ENCODE measurements at places on chromosomes 1 and 21.

GRCh38 chr1:58290685-58291372 is 255.7 kb downstream of the OMA1 start:
- DNase-seq = no peak

GRCh38 chr1:100065183-100065968 is 67.4 kb downstream of the SASS6 start:
- DNase-seq = no peak

DNA sequence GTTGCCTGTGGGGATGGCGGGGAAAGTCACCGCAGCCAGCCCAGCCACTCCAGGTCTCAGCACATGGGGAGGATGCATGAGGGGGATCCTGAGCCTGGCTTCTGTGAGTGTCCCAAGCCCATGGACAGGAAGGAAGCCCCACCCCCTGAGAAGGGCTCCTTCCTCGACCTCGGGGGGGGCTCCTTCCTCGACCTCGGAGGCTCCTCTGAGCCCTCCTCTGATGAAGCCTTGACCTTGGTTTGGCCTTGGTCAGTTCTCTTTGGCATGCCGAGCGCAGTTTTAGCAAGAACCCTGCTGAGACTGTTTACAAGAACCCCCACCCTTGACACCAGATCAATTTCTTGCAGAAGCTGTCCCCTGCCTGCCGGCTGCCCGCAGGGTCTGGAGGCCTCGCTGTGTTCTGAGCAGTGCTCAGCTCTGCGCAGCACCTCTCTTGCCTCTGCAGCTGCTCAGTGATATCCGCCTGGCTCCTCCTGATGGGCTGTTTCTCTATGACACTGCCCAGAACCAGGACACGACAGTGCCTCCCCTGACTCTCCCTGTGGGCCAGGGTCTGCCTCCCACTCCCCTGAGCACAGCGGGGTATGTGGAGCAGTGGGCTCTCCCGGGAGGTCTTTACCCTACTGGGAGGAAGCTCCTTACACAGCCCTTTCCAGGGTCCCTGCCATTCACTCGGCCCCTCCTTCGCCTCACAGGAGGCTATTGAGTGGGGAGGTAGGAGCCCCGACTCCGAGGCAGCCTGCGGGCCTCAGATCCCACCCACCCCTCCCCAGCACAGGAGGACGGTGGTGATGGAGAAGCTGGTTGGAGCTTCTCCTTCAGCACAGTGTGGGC is 15.4 kb downstream of the ACTRT2 start:
- DNase-seq = no peak

DNA sequence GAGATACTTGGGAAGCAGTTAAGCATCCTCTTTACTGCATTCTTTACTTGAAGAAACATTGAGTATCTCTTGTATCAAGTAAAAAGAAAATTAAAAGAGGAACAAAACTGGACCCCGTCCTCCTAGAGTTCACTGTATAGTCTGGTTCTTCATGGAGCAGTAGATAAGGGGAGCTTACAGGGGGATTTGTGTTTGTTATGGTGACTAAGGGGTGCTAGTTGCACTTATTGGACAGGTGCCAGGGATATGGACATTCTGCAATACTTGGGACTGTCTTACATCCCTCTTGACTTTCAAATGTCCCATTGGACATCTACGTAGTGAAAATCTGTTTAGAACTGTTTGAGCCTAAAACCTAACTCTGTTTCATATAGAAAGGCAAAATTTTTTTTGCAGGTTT is 67.2 kb downstream of the ALG14 start:
- no peak for DNase-seq

DNA sequence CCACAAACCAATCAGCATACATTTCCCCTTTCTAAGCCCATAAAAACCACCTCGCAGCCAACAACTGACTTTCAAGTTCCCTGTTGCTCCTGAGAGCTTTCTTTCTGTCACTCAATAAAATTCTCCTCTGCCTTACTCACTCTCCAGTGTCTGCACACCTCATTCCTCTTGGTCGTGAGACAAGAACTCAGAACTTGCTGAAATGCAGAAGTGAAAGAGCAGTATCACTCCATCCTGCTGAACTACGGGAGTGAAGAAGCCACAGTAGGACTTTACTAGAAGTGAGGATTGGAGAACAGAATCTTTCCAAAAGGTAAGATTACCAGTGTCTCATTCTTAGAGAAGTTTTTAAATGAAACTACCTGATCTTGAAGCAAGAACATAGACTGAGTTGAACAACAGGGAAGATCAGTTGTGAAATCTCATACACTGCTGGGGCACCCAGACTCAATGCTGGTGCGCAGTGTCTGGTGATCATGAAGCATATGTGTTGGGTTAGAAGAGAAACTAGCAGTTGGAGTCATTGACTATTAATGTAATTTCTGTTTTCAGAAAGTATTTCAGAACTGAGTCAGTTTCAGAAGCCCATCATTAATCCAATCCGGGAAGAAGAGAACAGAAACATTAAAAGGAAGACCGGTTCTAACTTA is 726.9 kb upstream of the TMPRSS15 start:
- DNase-seq = no peak

GRCh38 chr1:16021681-16022080 is at the start of gene CLCNKA:
Gene CLCNKA (plus strand): TSS chr1:16022036. CDS start chr1:16022620, 584 bp downstream.
- no peak for DNase-seq

GRCh38 chr21:26374817-26375216 is 198.3 kb downstream of the CYYR1 start:
- no peak for DNase-seq

- DNase-seq = no peak
These were observed 37.8 kb downstream of the PLEKHO1 start for GRCh38 chr1:150187560-150187931.

- no peak for DNase-seq
These were observed 29.2 kb downstream of the CEP104 start for GRCh38 chr1:3827813-3828307.

GRCh38 chr21:17690078-17690494 is 77.4 kb upstream of the BTG3 start:
- DNase-seq = no peak

GRCh38 chr1:52544665-52545525 is 8.0 kb downstream of the TUT4 start:
- DNase-seq = no peak

DNA sequence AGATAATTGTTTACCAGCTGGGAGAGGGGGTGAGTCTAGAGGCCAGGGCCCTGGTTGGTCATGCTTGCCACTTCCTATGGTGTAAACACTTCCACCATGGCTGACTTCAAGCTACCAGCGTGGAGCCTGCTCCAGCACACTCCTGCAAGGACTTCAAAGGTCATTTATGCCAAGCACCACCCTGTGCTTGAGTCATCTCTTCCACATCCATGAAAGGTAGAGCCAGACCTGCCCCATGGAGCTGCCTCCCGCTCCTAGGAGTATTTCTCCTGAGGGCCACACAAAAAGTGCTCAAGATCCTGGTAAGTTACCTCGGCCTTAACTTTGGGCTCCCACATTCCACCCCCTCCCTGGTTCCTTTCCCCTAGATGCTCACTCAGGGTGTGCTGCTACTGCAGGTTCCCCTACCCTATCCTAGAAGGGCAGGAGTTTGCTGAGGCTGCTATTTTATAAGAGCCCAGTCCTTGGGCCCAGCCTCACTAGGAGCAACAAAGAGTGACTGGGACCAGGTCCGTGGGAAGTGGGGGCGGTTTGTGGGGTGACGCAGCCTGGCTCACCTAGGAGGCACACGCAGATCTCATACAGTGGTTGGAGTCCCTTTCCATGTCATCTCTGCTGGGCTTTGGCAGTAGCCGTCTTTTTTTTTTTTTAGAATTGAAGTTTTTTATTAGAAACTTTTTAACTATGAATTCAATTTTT is 2.4 kb downstream of the RAB7B start:
- no peak for DNase-seq

GRCh38 chr1:157238585-157238984 is 100.4 kb upstream of the ETV3 start:
- DNase-seq = no peak

- DNase-seq = no peak
These were observed 88.0 kb upstream of the ADAR start for GRCh38 chr1:154695985-154696384.

DNA sequence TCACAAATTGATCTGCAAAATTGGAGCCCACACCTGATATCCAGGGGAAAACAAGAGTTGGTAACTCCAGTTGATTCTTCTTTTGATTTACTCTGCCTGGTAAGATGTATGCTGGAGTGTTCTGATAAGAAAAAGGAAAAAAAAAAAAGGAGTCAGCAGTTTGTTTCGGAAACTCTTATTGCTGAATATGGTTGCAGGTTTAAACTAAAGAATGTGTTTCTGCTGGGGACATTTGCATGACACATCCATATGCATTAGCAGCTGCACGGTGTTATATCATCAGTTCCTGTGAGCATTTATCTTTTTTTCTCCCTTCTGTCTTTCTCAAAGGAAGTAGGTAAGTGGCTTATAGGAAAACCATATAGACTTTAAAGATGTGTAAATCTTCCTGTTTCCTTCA is 418.5 kb upstream of the ESRRG start:
- no peak for DNase-seq

DNA sequence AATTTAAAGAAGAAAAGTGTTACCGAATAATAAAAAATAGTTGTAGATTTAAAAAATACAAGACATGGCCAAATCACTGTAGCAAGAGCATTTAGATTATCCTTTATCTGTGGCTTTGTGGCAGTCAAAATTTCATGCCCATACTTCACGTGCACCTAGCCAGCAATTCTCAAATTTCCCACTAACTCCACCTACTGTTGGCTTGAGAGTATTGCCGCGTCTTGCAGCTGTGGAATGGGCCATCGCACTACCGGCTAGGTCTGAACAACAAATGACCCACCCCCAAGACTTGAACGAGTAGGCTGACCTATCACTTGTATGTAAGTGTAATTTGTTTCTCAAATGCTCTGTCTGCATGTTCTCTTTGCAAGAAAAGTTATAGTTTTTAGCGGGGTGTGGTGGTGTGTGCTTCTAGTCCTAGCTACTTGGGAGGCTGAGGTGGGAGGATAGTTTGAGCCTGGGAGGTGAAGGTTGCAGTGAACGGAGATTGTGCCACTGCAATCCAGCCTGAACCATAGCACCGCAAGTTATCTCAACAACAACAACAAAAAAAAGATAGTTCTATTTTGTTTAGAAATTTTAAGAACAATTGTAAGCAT is 4.1 kb downstream of the KRTAP13-4 start:
- no peak for DNase-seq

Data from bone marrow (tissue), 2 donors.